Activated T-helper 1 cell treated with anti-CD3 and anti-CD28 coated beads, Interleukin-2, amount 50 U/mL, for 16 hours (primary cell): ENCODE measurements at places on chromosomes 6 and 20.

- no peak for DNase-seq
Observed at GRCh38 chr6:155382338-155382685, 68.0 kb upstream of the TFB1M start.

- no peak for DNase-seq
Observed at GRCh38 chr20:49400904-49401303, 81.6 kb downstream of the KCNB1 start.

DNA sequence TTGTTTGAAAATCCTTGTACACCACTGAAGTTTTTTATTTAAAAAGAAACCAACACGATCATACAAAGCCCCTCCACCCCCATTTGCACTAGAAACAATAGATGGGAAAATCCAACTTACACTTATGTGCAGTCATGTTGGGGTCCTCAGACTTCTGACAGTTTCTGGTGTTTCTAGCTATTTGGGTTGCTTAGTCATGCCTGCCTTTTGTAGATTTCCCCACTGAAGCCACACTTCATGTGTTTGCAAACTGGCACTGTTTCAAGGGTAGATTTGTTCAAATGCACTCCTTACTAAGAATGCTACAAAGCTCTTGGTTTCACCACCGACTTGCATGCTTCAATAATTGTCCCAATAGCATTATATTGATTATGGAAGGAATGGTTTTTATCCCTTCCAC lies 1.5 kb downstream of the SH3BGRL2 start:
- no peak for DNase-seq

DNA sequence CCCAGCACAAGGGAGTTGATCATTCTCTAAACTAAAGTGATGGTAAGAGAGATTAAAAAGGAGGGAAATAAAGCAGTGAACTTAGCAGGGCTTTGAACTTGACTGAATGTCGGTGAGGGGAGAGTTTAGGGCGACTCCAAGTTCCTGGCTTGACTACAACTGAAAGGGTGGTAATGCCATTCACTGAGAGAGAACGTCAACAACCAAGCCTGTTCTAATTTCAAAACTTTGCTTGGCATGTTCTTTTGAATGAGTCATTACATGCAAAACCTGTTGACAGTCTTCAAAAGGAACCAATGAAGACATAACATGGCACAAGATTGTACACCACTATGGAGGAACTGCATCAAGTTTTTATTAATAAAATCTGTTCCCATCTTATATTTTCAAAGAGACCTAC lies 10.3 kb upstream of the MYB start:
- no peak for DNase-seq

DNA sequence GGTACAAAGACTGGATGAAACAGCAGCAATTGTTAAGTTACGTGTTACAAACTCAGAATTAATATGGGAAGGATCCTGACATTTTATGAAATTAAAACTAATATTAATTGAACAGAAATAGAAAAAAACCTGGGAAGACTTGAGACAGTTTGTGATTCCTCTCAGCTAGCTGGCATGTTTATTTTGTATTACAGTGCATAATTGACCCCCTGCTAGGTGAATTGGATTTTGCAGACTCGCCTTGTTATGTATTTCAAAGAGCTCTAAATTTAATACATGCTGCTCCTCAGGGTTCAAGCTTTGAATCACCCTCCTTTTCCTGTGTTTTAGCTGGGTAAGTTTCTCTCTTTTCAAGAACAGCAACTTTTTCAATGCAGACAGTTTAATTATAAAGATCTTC lies 339.4 kb downstream of the PLCB1 start:
- DNase-seq = no peak

DNA sequence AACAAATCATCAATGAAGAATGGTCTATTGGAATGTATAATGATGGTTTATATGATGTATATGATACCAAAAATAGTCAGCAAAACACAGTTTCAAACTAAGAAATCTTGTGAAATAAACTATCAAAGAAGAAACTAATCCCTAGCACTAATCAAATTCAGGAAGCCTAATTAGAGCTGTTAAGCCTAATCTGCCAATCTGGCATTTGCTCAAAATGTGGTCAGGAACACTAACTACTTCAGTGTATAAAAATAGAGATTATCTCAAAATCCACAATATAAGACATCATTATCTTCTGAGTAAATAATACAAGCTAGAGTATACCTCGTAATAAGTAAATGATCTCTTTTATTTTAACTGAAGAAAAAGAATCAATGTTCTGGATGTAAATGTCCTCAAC lies 12.8 kb upstream of the AKAP7 start:
- DNase-seq = no peak

DNA sequence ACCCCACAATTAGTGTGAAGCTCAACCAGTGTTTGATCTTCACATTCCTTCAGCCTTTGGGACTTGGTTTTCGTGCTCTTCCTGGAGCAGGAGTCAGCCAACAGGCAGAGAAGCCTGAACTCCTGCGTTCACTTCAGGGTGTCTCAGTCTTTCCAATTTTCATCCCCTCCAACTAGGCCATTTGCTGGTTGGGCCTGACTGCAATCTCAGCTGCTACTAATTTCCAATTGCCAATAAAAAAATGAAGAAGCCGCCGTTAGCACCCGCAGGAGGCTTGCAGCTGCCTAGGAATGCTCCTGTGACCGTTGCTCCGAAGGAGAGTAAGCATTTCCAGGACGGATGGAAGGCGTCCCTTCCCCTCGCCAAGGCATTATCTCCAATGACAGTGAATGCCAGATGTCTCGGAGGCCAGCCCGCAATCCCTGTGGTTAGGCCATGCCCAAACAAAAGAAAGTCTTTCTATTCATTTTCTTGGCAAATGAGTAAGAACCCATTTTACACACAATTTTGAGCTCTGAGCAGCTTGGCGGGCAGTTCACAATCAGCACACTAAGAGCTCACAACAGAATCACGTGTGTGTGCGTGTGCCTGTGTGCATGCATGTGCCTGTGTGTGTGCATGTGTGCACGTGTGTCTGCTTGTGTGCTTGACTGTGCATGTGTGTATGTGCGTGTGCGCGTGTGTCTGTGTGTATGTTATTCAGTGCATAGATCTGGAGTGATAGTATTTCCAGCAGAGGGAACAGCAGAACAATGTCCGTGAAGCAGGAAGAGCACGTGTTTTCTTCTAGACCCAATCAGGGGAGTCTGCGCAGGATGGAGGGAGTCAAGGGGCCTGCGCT lies 301.2 kb downstream of the SMOC2 start:
- no peak for DNase-seq

DNA sequence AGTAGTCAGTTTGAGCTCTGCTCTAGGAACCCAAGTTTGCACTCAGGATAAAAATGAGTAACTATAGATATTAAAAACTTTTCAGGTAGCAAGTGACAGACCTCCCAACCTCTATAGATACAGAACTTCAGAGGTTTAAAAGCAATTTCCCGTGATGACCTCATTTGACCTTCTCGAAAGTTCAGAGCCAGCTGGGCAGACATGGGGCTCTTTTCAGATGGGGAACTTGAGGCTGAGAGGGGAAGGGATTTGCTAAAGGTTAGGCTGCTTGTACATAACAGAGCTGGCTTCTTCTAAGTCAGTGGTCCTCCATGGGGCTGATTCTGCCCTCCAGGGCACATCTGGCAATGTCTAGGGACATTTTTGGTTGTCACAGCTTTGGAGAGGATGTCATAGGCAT lies 58.8 kb upstream of the ZNF831 start:
- no peak for DNase-seq
